ENCODE measurements at places on chromosomes 1 and 21.

- no peak for DNase-seq
Observed at GRCh38 chr1:76293831-76294230, 219.3 kb downstream of the ST6GALNAC3 start.

DNA sequence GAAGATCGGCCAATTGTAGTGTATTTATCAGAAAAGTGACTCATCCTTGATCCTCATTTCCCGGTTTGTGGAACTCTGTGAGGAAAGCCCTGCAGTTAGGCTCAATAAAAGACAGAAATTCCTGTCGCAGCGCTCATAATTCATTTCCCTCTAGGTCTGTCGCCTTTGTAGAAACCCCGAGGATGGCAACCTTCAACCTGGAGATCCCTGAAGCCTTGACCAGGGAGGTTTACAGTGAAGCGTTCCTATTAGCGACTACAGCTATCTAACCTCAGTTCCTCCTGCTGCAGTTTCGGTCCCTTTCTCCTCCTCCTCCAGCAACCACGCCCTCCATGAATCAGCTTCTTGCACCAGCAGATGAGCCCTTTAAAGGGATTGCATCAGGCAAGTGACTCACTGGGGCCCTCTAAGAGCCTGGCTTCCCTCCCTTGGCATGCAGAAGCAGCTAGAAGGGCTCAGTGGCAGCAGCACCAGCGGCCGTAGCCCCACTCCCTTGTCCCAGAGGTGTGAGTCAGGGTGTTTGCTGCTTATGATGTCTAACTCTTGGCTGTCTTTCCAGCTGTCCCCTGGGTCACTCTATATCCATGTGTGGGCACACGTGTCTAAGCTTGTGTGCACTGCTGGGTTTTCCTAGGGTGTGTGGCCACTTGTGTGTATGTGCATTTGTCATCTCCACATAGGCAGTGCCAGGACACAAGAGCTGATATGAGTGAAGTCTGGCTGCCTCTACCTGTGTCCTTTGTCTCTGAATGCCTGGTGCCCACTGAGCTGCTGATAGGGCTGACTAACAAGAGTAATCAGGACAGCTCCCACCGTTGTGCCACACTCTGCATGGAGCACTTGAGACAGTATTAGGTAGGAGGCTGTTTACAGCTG, 779 bp upstream of the STK40 start:
- DNase-seq: peak; percentile 100

DNA sequence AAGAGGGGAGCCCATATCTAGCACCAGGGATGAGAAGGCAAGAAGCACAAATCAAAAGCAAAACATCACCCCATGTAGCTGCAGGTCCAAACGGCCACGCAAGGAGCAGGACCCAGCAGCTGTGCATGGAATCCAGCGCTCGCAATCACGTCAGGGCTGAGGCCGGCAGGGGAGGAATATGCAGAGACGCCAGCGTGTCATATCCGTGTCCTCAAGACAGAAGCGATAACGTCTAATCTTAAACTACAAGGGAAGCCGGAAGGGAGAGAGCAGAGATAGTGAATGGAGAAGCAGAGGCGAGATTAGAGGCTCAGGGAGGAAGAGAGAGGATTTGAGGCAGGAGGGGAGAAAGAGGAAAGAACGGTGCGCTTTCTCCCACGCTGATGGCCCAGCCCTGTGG, 39.1 kb downstream of the FBXO2 start:
- no peak for DNase-seq

GRCh38 chr1:899636-900317, 23.9 kb upstream of the SAMD11 start:
- no peak for DNase-seq

DNA sequence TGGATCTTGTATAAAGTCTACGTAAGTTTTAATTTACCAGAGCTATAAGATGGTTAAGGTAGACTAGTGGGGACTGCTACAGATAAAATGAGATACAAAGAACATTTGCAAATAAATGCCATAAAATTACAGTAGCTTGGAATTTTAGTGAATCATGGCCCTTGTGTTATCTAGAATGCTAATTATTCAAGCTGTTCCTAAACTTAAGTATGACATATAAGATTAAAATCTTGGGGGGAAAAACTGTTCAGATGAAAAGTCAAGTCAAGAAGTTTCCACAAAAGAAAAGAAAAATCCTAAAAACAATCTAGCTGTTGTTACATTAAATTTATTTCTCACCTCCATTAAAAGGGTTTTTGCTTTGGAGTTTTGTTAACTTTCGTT, 51.7 kb downstream of the SIM2 start:
- no peak for DNase-seq

DNA sequence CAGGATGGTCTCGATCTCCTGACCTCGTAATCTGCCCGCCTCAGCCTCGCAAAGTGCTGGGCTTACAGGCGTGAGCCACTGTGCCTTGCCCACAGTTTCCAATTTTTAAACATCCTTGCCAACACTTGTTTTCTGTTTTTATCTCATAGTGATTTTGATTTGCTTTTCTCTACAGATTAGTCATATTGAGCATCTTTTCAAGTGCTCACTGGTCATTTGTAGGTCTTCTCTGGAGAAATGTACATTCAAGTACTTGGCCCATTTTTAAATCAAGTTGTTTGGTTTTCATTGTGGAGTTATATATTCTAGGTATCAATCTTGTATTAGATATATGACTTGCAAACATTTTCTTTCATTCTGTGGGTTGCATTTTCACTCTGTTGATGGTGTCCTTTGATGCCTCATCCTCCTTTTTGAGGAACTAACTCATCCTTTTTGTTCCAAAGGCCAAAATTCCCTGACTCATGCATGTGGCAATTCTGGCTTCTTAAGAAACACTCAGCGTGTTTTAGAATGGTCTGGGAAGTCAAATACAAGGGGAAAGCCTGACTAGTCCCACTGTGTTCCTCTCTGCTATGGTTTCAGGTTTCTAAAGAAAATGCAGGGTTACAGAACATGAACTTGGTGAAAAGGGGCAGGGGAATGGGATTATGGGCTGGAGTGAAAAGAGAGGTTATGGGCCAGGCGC, 37.3 kb downstream of the PTAFR start:
- DNase-seq: no peak

DNA sequence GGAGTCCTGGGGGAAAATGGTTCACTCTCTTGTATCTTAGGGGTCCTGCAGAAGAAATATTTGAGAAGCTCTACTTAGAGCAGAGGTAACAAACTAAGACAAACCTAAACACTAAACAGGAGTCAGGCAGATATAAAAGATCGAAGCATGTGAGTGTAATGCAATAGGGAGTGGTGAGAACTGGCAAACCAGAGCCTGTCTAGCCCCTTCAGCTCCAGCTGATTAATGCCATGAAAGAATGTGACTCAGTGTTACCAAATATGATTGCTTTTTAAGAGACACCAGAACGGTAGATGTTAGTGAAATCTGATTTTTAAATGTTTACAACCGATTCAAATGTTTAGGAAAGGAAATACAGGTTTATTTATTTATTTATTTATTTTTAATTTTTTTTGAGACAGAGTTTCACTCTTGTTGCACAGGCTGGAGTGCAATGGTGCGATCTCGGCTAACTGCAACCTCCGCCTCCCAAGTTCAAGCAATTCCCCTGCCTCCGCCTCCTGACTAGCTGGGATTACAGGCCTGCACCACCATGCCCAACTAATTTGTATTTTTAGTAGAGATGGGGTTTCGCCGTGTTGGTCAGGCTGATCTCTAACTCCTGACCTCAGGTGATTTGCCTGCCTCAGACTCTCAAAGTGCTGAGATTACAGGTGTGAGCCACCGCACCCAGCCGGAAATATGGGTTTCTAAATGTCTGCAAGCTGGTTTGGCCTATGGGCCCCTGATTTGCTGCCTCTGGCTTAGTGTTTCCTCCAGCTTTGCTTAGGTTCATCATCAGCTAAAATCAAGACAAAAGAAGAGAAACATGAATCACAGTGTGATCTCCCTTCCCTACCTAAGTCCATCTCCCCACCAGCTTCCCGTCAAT, 12.2 kb downstream of the TXNIP start:
- no peak for DNase-seq

- DNase-seq: no peak
Observed at GRCh38 chr1:235011064-235011598, 117.5 kb downstream of the TOMM20 start.

DNA sequence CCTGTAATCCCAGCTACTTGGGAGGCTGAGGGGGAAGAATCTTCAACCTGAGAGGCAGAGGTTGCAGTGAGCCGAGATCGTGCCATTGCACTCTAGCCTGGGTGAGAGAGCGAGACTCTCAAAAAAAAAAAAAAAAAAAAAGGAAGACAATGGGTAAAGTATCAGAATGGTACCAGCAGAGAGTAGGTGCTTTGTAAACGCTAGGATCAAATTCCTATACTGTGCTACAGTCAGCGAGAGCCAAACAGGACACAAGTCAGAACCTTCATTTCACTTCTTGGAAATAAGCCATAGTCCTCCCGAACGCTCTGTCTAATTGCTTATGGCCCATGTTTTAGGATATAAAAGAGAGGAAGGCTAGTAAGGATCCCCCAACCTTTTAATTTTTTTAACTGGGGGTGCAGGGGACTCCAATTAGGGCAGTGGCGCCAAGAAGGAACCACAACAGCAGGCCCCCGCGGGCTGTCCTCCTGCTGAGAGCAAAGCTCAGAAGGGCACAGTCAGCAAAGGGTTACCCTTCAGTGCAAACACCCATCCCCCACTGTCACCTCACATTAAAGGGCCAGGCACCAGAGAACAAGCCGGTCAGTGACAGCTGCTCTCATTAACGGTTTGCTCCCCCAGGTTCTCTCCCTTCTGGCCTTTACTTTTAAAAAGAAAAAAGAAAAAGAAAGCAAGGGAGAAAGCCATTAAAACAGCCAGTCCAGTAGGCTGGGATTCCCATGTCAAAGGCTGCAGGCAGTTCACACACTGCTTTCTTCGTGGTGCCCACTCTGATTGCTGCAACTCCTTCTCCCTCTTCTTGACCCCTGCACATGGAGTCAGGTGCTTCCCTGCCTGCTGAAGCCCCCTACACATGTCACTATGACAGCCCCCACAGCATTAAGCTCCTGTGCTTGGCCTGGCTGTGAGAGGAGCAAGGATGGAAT, 69.4 kb downstream of the PLPP3 start:
- DNase-seq: no peak

- no peak for DNase-seq
Observed at GRCh38 chr1:226461087-226461486, 53.2 kb upstream of the PARP1 start.

DNA sequence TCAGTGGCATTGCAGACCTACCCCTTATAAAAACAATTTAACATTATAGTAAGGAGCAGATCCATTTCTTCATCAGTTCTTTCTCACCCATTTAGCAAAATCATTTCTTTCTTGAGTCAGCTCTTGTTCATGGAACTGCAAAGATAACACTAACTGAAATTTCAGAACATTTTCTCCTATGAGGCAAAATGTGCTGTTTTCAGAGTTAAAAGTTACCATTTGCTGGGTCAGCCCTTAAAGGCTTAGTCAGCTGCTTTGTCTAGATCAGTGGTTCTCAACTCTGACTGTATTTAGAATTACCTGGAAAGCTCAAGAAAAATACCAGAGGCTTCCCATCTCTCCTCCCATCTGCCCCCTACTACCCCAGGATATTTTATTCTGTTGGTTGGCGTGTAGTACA, 12.2 kb downstream of the METTL13 start:
- no peak for DNase-seq

GRCh38 chr1:170661646-170662411, 2.1 kb upstream of the PRRX1 start:
- DNase-seq: no peak

- no peak for DNase-seq
Observed at GRCh38 chr1:38018864-38019343, 6.4 kb downstream of the UTP11 start.

- DNase-seq: peak; percentile 93
Observed at GRCh38 chr1:173062150-173062938, 11.6 kb upstream of the TNFSF18 start.

DNA sequence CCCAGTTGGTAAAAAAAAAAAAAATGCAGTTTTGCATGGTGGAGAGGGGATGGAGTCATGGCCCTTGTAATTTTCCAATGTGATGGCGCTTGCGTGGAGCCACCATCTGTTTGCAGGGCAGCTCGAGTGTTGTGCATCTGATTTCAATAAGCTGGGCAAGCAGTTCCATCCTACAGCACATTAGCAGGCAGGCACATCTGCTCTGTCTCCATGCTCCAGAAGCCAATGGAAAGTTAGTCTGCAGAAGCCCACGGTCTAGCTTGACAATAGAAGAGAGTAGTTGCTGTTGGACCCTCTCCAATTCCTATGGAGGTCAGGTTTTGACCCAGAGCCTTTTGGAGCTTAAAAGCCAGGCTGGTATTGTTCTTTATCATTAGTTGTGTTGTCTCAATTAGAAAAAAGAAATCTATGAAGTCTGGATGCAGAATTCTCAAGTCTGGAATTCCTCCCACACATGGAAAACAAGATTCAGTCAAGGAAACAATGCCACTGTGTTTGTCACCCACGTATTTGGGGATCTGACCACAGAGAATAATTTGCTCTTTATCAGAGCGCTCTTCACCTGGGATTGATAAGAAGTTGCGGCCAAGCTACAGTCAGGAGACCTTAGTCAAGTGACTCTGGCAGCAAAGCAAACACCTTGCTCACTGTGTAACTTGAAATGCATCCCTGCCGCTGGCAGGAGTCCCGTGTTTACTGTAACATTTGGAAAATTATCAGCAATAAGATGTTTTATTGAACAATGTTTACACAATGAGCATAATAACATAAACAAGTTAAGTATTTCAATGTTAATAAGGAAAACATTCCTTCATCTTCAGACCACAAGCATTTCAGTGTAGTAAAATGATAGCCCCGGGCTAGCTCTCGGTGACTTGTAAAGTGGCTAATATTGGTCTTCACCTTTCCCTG, 20.7 kb downstream of the NGF start:
- no peak for DNase-seq

DNA sequence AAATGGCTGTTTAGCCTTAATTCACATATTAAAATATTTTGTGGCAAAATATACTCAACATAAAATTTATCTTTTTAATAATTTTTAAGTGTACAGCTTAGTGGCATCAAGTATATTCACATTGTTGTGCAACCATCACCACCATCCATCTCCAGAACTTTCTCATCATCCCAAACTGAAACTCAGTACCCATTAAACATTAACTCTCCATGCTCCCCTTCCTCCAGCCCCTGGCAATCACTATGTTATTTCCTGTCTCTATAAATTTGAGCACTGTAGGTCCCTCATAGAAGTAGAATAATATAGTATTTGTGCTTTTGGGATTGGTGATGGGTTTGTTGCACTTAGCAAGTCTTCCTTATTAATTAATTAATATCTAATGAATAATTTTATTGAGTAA, 29.4 kb downstream of the CCN1 start:
- DNase-seq: no peak

- peak; percentile 3 for DNase-seq
Observed at GRCh38 chr1:30083800-30084464, 639.5 kb downstream of the MATN1 start.

DNA sequence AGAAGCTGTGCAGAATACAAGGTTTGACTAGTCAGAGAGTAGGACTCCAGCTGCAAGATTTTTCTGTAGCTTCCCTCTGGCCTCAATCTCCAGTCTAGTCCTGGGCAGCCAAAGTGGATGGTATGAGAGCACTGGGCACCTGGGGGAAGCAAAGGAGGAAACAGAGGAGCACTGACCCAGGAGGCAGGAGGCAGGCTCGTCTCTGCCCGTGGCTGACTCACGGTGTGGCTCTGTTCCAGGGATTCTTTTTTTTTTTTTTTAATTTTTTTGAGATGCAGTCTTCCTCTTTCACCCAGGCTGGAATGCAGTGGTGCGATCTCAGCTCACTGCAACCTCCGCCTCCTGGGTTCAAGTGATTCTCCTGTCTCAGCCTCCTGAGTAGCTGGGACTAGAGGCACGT, 4.1 kb upstream of the NPPB start:
- DNase-seq: no peak

- no peak for DNase-seq
Observed at GRCh38 chr1:119631086-119631432, 17.0 kb downstream of the ZNF697 start.

- DNase-seq: no peak
Observed at GRCh38 chr1:86466109-86466844, 2.5 kb upstream of the CLCA1 start.

All from epithelial cell of prostate (primary cell).